ENCODE measurements at places on chromosomes 11 and 22. TPM values are rescaled to one million over a fixed set of nuclear protein-coding genes. Genes with fewer than 3 reads are reported as not detected.

Gene KCNK4
- total RNA-seq, result 0.47 TPM

Gene TPBGL
- total RNA-seq, result 2.3 TPM

Gene TEX12
- total RNA-seq, result not detected

Gene OR2D3
- total RNA-seq, result not detected

Gene ATXN10
- total RNA-seq, result 191 TPM

Gene KRTAP5-1
- total RNA-seq, result not detected

Gene CRYBB3
- not detected for total RNA-seq

Gene OSBP2
- total RNA-seq, result 18.3 TPM

Gene MFNG
- 61.1 TPM for total RNA-seq

Gene BCR
- 268 TPM for total RNA-seq
